ENCODE measurements at places on chromosomes 11 and 22. TPM values are rescaled to one million over a fixed set of nuclear protein-coding genes. Genes with fewer than 3 reads are reported as not detected.

DNA sequence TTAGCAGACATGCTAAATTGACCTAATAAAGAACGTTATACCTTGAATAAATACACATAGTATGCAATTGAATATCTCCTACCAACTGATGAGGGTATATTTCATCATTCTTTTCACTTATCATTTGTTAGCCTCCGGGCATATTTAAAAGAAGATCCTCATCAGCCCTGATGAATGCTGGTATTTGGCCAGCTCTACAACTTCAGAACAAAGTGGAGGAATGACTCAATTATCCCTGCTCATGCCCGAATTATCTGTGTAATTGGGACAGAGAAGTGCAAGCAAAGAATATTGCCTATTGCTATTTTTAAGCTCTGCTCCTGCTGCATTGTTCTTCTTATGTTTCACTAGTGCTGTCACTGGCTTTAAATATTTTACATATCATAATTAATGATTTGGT is 622.1 kb downstream of the METTL15 start:
- no peak for DNase-seq
- H3K27me3 ChIP-seq: no peaks in the 10 kb centered on the region
- no peaks in the 10 kb centered on the region for H3K4me1 ChIP-seq
- no peak overlapping the region for H3K27ac ChIP-seq
- no peaks in the 10 kb centered on the region for H3K36me3 ChIP-seq

- peak overlapping the region; percentile 90 for H3K27ac ChIP-seq
- H3K27me3 ChIP-seq: no peaks in the 10 kb centered on the region
- H3K4me1 ChIP-seq: no peaks in the 10 kb centered on the region
- H3K4me3 ChIP-seq: peak overlapping the region; percentile 85
Measured at GRCh38 chr11:36510594-36510942, 496 bp upstream of the TRAF6 start.

- H3K27me3 ChIP-seq: no peaks in the 10 kb centered on the region
- H3K4me1 ChIP-seq: no peaks in the 10 kb centered on the region
- DNase-seq: no peak
- no peak overlapping the region for H3K4me3 ChIP-seq
Measured at GRCh38 chr22:19352766-19353165, 61.2 kb upstream of the CLTCL1 start.

GRCh38 chr22:37848587-37849088 is 581 bp upstream of the EIF3L start:
- peaks cover 6% of the 10 kb centered on the region for H3K4me1 ChIP-seq
- H3K4me3 ChIP-seq: peak overlapping the region; percentile 64
- H3K27me3 ChIP-seq: no peaks in the 10 kb centered on the region
- H3K36me3 ChIP-seq: no peaks in the 10 kb centered on the region

Gene SCGB1D2
- 1.9 TPM for total RNA-seq

GRCh38 chr11:33722590-33723234 is 13.5 kb downstream of the CD59 start:
- DNase-seq: no peak
- H3K27ac ChIP-seq: peak overlapping the region; percentile 49
- no peak overlapping the region for H3K4me3 ChIP-seq
- no peaks in the 10 kb centered on the region for H3K36me3 ChIP-seq
- H3K4me1 ChIP-seq: peaks cover 18% of the 10 kb centered on the region
- no peaks in the 10 kb centered on the region for H3K27me3 ChIP-seq

Gene KCNK4
- total RNA-seq: not detected

DNA sequence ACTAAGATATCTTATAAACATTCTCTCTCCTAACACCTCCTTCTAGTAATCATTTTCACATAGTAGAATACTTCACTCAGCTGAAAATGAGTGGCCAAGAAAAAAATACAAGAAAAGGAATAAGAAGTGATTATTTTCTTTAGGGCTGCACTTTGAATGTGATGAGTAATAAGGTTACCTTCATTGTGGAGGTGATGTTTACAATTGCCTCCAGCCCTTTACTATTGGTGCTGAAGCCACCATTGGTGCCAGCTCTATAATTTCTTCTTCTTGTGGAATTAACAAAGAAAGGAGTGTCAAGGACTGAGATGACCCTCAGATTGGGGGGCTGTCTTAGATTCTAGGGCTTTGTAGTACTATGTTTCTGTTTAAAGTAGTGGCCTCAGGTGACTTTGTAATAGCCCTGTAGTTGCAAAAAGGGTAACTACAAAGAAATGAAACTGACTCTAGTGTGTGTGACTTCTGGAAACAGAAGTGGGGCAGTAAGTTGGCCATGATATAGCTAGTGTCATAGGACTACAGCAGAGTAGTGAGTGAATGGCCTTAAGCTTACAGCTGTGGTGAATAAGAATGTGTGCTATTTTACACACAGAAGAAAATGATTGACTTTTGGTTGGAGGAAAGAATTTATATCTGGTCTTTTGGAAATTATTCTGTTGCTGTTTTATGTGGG is 287.2 kb downstream of the TMEM135 start:
- H3K4me1 ChIP-seq: no peaks in the 10 kb centered on the region
- no peaks in the 10 kb centered on the region for H3K27me3 ChIP-seq
- DNase-seq: no peak
- H3K4me3 ChIP-seq: no peak overlapping the region
- no peak overlapping the region for H3K27ac ChIP-seq

DNA sequence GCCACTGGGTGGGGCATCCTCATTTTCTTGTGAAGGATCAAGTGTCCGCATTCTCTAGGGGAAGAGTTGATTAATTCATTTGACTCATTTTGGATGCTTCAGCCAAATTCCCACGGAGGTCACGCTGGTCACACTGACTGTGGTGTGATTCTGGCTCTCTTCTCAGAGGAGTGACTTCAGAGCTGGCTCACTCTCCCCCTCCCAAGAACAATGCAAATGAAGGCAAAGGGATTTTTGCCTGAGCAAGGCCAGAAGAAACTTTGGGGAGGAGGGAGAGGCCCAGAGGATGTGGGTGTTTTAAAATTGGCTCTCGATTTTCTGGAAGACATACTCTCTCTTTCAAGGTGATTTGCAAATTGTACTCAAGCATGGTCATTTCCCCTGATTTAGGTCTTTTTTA is 51.1 kb upstream of the LMO2 start:
- H3K27ac ChIP-seq: peak overlapping the region; percentile 23
- H3K36me3 ChIP-seq: no peaks in the 10 kb centered on the region
- no peak overlapping the region for H3K4me3 ChIP-seq
- DNase-seq: no peak
- H3K4me1 ChIP-seq: no peaks in the 10 kb centered on the region

GRCh38 chr22:29478326-29479276 is 1.4 kb upstream of the NEFH start:
- no peak for DNase-seq
- H3K4me3 ChIP-seq: no peak overlapping the region
- H3K27me3 ChIP-seq: peaks cover 30% of the 10 kb centered on the region
- peaks cover 13% of the 10 kb centered on the region for H3K4me1 ChIP-seq
- H3K27ac ChIP-seq: no peak overlapping the region
- H3K36me3 ChIP-seq: no peaks in the 10 kb centered on the region

- H3K27me3 ChIP-seq: no peaks in the 10 kb centered on the region
- H3K36me3 ChIP-seq: no peaks in the 10 kb centered on the region
- H3K4me1 ChIP-seq: no peaks in the 10 kb centered on the region
- H3K4me3 ChIP-seq: no peak overlapping the region
Measured at GRCh38 chr22:29216011-29216872, 10.5 kb downstream of the EMID1 start.

- H3K27ac ChIP-seq: no peak overlapping the region
- no peaks in the 10 kb centered on the region for H3K27me3 ChIP-seq
- H3K36me3 ChIP-seq: no peaks in the 10 kb centered on the region
- H3K4me1 ChIP-seq: no peaks in the 10 kb centered on the region
- no peak for DNase-seq
- no peak overlapping the region for H3K4me3 ChIP-seq
Measured at GRCh38 chr22:31870890-31871289, 73.4 kb upstream of the YWHAH start.

DNA sequence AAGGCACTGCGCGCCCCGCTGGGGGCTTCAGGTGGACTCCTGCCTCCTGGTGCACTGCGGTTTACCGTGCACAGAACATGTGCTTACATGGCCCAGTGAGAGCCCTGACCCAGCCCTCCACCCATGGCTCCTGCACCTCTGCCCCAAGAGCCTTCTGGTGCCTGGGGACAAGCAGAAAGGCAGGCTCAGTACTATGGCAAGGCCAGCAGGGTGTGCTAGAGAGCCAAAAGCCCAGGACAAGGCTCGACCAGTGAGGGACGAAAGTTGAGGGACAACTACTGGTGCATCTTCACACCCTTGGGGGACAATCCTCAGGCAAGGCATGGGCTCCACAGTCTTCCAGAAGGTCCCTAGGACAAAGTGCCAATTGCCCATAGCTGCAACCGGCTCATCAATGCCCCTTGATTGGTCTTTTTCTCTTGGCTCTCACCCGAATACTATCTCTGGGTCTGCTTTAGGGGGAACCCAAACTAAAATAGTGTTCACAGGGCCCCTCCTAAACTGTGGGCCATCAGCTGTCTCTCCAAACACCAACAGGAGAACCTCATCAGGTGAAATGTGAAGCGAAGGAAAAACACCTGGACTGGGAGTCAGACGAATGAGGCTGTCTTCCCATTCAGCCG is 13.5 kb downstream of the PGA5 start:
- H3K4me3 ChIP-seq: no peak overlapping the region
- H3K4me1 ChIP-seq: no peaks in the 10 kb centered on the region
- H3K27ac ChIP-seq: no peak overlapping the region
- H3K27me3 ChIP-seq: no peaks in the 10 kb centered on the region

GRCh38 chr22:33656808-33657628 is 263.3 kb downstream of the LARGE1 start:
- no peak overlapping the region for H3K4me3 ChIP-seq
- peak overlapping the region; percentile 69 for H3K27ac ChIP-seq
- H3K4me1 ChIP-seq: no peaks in the 10 kb centered on the region
- DNase-seq: peak; percentile 31

DNA sequence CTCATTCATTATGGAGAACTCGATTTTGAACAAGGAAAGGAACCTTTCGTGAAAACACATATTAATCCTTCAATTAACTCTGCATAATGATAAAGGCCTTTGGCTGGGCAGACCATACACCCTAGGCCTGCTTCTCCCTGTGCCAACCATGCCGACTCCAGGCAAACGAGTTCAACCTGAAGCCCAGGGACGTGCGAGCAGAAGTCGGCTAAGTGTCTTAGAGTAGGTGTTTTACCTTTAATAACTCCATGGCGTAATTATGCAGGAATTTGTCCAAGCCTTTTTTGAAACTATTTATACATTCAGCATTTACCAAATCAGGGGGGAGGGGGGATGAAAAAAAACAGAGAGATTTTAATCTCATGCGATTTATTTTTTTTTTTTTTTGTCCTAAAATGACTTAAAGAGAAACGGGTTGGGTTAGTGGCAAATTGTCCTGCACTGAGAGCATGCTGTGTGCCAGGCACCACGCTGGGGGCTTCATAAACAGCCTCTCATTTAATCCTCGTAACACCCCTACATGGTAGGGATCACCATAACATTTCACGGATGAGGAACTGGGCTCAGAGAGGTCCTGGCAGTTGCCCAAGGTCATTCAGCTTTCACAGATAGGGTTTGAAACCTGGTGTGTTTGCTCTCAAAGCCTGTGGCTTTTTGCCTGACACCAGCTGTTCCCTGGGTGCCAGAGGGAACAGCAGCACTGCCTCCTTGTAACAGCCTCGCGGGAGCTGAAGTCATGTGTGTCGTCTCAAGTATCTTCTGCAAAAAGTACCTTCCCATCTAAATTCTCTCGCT is 423.9 kb downstream of the MN1 start:
- no peak for DNase-seq
- H3K27ac ChIP-seq: no peak overlapping the region
- H3K4me3 ChIP-seq: no peak overlapping the region
- no peaks in the 10 kb centered on the region for H3K27me3 ChIP-seq

GRCh38 chr11:121467965-121468364 is 15.2 kb upstream of the SORL1-AS1 start:
- peaks cover 16% of the 10 kb centered on the region for H3K4me1 ChIP-seq
- no peak overlapping the region for H3K4me3 ChIP-seq
- no peaks in the 10 kb centered on the region for H3K27me3 ChIP-seq
- H3K36me3 ChIP-seq: no peaks in the 10 kb centered on the region
- peak overlapping the region; percentile 70 for H3K27ac ChIP-seq

GRCh38 chr11:8533332-8533731 is 60.7 kb downstream of the STK33 start:
- H3K4me1 ChIP-seq: no peaks in the 10 kb centered on the region
- H3K27ac ChIP-seq: no peak overlapping the region
- no peaks in the 10 kb centered on the region for H3K27me3 ChIP-seq
- no peak overlapping the region for H3K4me3 ChIP-seq

Gene SHISAL1
- total RNA-seq: 35.9 TPM

DNA sequence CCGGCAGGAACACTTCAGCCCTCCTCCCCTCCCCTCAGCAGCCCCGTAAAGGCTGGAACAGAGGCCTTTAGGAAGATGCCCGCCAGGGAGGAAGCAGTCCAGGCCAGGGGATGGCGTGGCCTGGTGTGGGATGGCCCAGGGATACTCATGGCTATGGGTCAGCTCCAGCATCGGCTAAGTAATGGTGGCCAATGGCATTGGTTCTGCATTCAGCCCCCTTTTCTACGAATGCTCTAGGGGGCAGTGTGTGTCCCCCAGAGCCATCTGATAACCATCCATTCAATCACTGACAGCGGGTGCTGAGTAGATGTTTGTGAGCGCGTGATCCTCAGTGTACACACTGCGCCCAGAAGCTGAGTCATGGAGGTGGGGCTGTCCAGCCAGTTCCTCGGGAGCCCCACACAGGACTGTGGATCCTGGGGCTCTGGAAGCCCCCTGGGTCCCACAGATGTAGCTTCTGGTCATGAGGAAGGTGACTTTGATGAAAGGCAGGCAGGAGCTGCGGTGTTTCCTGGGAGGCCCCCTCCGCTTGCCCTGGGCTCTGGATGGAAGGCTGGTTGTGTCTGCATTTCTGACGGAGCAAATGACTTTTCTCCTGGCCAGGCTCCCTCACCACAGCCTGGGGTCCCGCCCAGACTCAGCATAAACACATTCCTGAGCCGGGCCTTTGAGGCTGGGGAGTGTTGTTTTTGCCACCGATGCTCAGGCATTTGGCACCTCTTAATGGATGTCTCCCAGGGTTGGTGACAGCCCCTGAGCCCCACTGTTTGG is 46.5 kb downstream of the FBLN1 start:
- H3K4me3 ChIP-seq: no peak overlapping the region
- peaks cover 9% of the 10 kb centered on the region for H3K4me1 ChIP-seq
- no peaks in the 10 kb centered on the region for H3K27me3 ChIP-seq
- peak; percentile 88 for DNase-seq
- peak overlapping the region; percentile 88 for H3K27ac ChIP-seq
- no peaks in the 10 kb centered on the region for H3K36me3 ChIP-seq

DNA sequence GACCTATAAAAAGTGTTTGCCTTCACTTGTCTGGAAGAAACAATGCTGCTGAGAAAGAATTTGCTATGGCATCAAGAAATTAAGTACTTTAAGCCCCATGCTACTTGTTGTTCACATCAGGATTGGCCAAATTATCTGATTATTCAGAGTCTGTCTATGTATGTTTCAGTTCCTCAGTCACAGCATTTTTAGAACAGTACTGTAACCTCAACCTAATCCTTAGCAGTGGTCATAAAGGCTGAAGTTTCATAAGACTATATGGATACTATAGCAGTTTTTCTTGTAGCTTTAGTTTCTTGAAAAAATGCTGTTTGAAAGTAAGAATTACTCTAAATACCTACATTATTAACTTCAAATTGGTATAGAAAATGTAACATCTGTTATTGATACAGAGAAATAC is 153.9 kb downstream of the INSC start:
- no peak overlapping the region for H3K27ac ChIP-seq
- H3K36me3 ChIP-seq: no peaks in the 10 kb centered on the region
- no peak overlapping the region for H3K4me3 ChIP-seq

Gene TSPAN32
- total RNA-seq: 2.5 TPM

- peak overlapping the region; percentile 14 for H3K4me3 ChIP-seq
- peak overlapping the region; percentile 81 for H3K27ac ChIP-seq
- peak; percentile 92 for DNase-seq
- no peaks in the 10 kb centered on the region for H3K4me1 ChIP-seq
Measured at GRCh38 chr11:76799066-76799804, 16.1 kb downstream of the TSKU start.
